ENCODE measurements at places on chromosomes 12 and 14.

- no peak for DNase-seq
Measured at GRCh38 chr14:73091044-73091443, 32.7 kb downstream of the RBM25 start.

DNA sequence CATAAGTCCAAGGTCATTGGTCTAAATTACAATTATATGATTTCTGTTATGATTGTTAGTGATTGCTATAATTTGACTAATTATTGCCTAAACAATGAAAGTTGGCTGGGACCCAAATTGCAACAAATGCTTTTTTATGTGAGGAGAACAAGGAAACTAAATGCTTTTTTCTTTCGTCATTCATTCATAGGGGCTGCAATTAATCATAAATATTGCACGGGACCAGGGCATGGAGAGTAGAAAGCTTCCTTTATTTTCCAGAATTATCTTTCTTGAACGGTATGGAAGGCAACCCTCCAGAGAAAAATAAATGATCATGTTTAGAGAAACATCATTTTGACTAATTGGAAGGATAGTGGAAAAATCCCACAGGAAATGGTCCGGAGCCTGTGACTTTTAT, 32.6 kb upstream of the ARHGAP5 start:
- no peak for DNase-seq

DNA sequence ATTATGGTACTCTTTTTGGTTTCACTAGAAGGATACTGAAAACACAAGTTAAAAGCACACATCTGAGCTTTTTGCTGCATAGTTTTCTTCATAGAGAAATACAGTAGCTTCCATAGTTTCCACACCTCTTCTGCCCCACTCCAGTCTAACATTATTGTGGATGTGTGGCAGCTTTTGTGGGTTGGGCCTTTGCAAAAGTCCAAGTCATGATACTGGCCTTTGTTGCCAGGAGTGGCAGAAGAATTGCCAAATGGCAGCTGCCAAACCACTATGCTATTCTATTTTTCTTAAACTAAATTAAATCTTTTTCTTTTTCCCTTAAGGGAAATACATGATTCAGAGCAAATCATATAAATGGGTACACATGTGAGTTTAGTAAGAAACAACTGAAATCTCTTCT, 114.8 kb downstream of the PLEKHA5 start:
- DNase-seq, result no peak

DNA sequence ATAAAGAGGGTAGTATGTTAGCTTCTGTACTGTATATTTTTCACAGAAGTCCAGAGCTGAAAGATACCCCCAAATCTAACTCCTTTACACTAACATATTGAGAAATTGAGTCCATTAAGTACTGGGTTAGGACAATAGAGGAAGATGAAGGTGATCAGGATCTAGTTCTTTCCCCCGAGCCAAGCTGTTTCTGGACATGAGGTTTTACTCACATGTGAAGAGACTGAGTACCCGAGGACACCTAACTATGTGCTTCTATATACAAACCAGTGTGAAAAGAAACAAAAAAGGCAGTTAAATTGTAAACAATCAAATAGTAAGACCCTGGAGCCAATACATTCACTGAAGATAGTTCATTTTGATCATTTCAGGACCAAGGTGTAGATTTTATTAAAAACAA, 3.8 kb upstream of the TRHDE start:
- no peak for DNase-seq

DNA sequence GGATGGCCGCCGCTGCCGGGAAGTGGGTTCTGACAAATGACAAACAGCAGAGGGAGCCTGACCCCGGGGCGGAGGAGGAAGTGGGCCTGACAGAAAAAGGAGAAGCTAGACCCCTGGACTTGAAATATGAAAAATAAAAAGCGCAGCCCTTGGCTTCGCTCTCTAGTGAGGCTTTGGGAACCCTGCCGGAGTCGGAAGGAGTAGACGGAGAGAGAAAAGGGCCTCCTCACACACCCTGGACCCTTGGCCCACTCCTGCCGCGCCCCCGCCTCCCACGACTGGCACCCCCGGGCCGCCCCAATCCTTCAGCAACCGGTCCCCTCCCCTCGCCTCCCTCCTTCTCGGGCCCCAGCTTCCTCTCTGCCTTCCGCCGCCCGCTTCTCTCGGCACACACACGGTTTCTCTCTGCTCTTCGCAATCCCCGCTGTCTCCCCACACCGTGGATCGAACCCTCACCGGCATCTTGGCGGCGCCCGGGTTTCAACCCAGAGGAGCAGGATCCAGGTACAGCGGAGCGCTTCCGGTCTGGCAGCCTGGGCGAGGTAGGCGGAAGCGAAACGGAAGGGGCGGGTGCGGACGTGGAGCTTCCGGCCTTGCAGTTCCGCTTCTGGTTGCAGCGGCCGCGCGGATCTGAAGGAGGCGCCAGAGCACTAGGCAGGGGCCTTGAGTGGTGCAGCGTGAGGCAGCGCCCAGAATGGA, at the start of gene ARPC3:
Gene ARPC3 (minus strand): TSS at position 539 of the 699 bp plus-strand sequence. CDS start 77 bp downstream, at position 462.
- peak; percentile 82 for DNase-seq

DNA sequence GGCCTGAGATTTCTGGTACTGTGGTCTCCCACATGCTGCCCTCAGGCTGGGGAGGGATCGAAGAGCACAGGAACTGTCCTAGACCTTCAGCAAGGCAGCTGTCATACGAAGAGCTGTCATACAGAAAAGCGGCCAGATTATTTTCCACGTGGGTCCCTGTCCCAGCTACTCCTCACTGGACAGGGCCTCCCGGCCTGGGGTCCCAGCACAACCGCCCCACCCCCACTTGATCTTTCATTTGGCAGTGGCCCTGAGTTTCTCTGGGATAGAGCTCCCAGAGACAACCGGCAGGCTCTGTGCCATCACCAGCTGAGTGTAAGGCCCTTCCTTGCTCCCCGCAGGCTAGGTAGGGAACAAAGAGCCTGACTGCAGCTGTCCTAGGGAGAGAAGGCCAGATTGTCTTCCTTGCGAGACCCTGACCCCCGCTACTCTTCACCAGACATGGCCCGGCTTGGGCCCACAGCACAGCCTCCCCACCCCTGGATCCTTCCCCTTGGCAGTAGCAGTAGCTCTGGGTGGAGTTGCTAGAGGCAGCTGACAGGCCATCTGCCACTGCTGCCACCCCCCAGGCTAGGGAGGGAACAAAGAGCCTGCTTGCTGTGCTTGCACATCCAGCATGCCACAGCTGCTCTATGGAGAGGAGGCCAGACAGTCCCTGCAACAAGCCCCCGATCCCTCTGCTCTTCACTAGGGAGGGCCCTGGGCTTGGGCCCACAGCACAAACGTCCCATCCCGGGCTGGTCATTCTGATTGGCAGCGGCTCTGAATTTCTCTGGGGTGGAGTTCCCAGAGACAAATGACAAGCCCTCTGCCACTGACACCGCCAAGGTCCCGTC, 3.1 kb upstream of the OR4N2 start:
- no peak for DNase-seq
